AG10803 (cell line): ENCODE measurements at places on chromosomes 5 and 9.

GRCh38 chr9:111037708-111038330 is 451 bp downstream of the LPAR1 start:
- peak; percentile 40 for DNase-seq

GRCh38 chr9:35549441-35549840 is 55.6 kb upstream of the TESK1 start:
- DNase-seq: no peak

DNA sequence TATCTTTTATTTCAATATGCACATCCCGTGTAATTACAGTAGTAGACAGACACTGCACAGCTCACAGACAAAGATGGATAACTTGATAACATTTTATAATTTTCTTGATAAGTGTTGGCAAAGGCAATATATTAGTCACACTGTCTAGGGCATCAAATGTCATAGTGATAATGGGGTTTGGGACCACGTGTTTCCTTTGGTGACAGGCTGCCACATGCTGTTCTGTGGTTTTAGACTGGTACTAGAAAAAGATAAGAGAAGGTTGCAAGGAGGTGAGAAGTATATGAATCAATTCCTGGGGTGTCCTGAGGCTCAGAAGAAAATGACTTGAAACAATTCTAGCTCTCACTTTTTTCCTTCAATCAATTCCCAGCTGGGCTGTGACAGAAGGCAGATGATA is 258.8 kb upstream of the CHD1 start:
- no peak for DNase-seq

DNA sequence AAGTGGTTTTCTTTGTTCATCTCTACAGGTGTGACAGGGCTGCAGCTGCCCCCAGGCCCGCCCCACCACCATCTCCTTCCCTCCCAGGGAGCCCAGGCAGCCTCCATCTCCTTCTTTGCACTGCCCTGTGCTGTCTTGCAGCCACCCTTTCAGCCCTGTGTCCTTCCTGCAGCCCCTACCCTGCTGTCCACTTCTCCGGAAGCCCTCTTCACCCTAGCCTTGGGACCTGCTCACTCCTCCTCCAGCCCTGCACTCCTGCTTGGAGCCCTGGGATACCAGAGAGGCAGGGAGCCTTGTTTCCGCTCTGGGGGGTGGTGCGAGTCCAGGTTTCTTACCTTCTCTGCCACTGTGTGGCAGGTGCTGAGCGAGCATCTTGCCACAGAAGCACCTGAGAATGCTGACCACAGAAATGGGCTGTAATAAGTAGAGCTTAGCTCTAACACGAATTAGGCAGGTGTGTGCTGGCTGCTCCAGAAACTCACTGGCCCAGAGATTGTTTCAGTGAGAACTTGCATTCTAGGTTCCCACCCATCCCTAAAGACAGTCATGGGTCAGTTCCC is 51.3 kb upstream of the GADD45G start:
- no peak for DNase-seq

DNA sequence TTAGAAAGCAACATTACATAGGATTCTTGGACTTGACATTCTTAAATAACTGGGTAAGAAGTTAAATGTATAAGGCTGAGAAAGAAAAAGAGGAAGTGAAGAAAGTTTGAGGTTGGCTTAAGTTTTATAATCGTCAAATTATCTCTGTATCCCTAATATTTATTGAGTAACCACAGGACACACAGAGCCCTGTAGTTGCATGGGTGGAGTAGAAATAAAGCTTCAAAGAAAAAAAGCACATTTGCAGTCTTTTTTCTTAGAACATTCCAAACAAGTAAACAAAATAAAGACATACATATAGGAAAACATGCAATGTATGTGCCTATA is 137.0 kb downstream of the CCDC192 start:
- DNase-seq: no peak

GRCh38 chr9:35374910-35375309 is 115.0 kb upstream of the RUSC2 start:
- no peak for DNase-seq
